ENCODE measurements at places on chromosomes 1 and 21.

GRCh38 chr1:160161965-160162705, 10.7 kb downstream of the ATP1A4 start:
- no peak for DNase-seq

DNA sequence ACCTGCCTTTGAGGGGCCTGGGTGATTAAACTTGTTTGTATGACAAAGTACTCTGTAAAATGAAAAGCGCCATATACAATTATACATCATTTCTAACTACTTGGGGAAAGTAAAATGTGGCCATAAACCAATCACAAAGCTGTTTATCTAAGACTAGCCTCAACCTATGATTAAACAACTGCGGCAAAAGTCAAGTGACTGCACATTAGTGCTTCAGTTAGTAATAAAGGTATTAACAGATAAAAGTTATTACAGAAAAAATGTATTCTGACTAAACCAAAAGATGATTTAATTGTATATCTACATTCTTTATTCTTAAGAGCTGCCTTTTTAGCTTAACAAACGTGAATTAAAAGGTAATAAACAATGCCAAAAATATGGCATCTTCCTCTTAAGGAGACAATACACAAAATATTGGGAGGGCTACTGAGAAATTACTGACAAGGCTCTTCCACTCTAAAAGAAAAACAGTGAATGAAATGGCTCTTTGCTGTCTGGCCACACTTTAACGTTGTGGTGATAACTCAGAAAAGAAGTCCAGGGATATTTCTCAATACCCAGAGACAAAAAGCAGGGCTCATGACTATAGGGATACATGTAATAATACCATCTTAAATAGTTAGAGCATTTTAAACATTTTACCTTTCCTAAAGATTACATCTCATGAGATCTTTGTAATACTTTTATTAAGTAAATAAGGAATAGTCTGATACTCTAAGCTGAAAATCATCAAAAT, 8.6 kb downstream of the ARHGAP29 start:
- no peak for DNase-seq

GRCh38 chr1:217627431-217627830, 3.5 kb downstream of the GPATCH2 start:
- DNase-seq, result no peak

DNA sequence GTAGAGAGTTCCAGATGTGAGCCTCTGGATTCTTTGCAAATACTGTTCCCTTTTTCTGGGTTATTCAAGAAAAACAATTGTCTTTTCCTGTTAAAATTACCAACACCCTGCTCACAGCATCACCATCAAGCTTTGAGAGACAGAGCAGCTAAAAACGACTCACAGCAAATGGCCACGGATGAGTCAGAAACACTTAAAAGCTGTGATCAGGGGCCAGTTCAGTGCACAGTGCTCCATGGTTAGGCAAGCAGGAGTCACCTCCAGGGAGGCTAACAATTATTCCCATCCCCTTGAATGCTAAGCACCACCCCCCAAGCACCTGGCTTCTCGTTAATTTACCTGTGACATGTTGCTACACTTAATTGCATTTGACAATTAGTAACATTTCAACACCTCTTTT, 128.4 kb upstream of the CAMK1G start:
- no peak for DNase-seq

- peak; percentile 70 for DNase-seq
These were observed 39.4 kb upstream of the EPS15 start for GRCh38 chr1:51558375-51558924.
